Stimulated activated CD8-positive, alpha-beta memory T cell treated with anti-CD3 and anti-CD28 coated beads, Interleukin-4, amount 100 ng/mL, for 1 hour (primary cell): ENCODE measurements at places on chromosomes 2 and 18.

- DNase-seq = no peak
These were observed 6.3 kb downstream of the RNU4ATAC start for GRCh38 chr2:121536850-121537557.

DNA sequence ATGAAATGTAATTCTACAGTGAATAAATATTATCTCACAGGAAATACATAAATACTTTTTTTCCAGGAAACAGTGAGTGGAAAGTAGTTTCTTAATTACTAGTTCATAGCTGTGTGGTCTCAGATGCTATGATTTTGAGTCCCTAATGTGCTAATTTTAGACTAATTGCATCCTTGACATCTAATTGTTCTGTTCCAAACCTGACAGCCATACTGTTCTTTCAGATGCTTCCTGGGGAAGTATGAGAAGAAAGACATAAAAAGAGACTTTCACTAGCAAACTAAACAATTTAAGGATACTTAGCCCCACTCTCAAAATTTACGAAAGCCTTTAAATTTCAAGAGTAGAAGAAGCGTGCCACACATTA, 350.9 kb upstream of the CDH20 start:
- no peak for DNase-seq

- no peak for DNase-seq
These were observed 28.3 kb downstream of the BARD1 start for GRCh38 chr2:214781226-214781625.

DNA sequence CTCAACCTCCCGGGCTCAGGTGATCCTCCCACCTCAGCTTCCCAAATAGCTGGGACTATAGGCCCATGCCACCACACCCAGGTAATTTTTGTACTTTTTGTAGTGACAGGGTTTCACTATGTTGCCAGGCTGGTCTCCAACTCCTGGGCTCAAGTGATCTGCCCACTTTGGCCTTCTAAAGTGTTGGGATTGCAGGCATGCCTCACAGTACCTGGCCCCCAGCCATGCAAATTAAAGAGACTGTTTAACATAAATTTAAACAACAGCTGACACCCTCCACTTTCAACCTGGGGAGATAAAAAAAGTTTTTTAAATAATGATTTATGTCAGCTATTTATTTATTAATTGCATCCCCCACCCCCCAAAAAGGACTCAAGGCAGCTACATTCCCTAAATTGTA, 234.7 kb downstream of the CCDC178 start:
- no peak for DNase-seq

- no peak for DNase-seq
These were observed 83.5 kb upstream of the RAB12 start for GRCh38 chr18:8525692-8526091.

DNA sequence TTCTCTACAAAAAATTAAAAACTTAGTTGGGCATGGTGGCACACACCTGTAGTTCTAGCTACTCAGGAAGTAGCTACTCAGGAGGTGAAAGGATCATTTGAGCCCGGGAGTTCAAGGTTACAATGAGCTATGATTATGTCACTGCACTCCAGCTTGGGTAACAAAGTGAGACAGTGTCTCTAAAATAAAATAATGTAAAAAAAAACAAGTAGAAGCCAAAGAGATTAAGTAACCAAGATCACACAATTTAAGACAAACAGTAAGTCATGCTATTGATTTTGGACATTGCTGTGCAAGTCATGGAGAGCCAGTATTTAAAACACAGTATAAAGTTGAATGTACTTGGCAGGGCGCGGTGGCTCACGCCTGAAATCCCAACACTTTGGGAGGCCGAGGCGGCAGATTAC, 20.5 kb downstream of the ITSN2 start:
- no peak for DNase-seq

DNA sequence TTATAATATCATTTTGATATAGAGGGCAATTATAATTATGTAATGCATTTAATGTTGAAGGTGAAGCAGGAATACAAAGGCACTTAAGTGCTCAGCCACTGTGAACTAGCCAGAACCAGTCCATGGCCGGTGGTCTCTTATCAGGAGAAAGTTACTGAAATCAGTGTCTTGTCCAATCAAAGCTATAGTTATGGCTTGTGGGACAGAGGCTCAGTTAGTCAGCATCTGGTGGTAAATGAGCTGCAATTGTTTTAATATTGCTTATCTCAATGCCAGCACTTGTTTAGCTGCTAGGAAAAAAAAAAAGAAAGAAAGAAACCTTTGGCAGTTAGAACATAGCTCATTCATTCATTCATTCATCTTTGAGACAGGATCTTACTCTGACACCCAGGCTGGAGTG, 3.8 kb upstream of the ALS2 start:
- DNase-seq = no peak

- DNase-seq = no peak
These were observed 472.6 kb upstream of the CELF4 start for GRCh38 chr18:38038242-38038641.

- DNase-seq = no peak
These were observed 239.8 kb downstream of the SH3RF3 start for GRCh38 chr2:109368798-109369197.

- DNase-seq = no peak
These were observed 47.5 kb downstream of the SKA1 start for GRCh38 chr18:50422286-50422898.

- DNase-seq = no peak
These were observed 469.4 kb upstream of the SPRED2 start for GRCh38 chr2:65901756-65902155.

DNA sequence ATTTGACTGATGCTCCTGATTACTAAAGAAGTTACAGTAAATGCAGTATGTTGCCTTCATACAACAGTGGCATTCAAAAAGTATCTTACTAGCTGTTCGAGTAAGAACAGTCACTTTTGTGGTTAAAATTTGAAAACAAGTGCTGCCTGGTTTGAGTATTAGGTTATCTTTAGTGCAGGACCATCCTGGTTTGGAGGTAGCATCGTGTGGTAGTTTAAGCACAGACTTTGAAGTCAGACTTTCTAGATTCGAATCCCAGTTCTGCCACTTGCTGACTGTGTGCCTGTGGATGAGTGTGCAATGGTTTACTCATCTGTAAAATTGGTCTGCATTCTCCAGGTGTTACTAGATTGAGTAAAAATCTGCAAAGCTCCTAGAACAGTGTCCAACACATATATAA, 96.8 kb downstream of the SGPP2 start:
- DNase-seq = no peak

DNA sequence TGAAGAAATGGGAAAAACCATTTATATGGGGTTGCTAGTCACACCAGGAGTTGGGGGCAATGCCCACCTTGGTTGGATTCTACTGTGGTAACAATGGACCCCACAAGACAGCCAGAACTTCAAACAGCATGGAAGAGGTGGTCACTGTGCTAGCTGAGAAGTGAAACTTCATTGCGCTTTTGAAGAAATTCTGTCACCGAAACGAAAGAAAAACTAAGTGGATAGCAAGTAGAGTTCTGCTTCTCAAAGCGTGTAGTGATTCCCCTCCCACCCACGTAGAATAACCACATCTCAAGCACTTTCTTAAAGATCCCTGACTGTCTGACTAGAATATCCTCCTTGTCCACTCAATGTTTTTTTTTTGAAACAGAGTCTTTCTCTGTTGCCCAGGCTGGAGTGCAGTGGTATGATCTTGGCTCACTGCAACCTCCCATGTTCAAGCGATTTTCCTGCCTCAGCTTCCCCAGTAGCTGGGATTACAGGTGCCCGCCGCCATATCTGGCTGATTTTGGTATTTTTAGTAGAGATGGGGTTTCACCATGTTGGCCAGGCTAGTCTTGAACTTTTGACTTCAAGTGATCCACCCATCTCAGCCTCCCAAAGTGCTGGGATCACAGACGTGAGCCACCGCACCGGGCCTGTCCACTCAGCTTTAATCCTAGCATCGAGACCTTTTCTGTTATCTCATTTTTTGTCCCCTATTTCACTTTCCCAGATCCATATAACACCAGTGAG, 30.1 kb upstream of the CCL20 start:
- DNase-seq = no peak

DNA sequence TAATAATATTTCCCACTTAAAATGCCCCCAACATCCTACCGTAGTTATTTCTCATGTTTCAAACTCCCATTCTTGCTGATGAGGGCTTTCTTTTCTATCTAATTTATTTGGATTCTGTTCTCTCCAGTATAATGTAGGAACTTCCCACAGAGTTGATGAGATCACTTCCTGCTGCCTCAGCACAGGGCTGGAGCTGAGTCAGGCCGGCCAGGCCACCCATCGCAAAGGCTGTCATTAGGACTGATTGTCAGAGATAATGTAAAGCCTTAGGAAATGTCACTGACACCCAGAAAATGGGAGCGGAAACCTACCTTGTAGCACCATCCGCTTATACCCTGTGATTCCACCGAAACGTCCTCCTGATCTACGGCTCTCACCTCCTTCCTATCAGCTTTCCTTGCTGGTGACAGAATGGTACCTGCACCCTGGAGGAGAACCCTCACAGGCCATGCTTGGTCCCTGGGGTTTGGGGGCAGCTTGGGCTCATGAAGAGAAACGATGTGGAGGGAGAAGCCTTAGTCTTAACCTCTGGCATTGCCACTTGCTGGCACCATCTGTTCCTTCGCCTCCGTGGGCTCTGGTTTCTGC, 672.8 kb upstream of the ID2 start:
- no peak for DNase-seq

- DNase-seq = no peak
These were observed at the start of gene IL1RL1 for GRCh38 chr2:102310964-102311640. TSS of gene IL1RL1 (plus strand) at chr2:102311563. CDS start at chr2:102338265, 26,702 bp downstream.

DNA sequence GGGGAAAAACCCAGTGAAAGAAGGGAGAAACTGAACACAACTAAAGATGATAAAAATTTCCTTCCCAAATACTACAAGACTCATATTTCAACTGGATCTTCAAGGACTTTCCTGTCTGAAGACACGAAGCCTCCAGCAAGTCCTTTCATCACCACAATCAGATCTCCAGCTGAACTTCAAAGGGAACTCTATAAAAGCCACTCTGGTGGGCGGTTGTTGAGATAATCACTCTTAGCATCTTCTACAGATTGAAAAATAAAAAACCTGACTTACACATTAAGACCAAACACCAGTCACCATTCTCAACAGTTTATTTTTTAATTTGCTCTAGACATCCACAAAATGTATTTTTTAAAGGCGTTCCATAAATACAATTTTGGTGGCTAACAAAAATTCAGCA, 4.4 kb downstream of the REV1 start:
- DNase-seq = no peak

- DNase-seq = no peak
These were observed 272.6 kb upstream of the UBE2E3 start for GRCh38 chr2:180707884-180708205.

DNA sequence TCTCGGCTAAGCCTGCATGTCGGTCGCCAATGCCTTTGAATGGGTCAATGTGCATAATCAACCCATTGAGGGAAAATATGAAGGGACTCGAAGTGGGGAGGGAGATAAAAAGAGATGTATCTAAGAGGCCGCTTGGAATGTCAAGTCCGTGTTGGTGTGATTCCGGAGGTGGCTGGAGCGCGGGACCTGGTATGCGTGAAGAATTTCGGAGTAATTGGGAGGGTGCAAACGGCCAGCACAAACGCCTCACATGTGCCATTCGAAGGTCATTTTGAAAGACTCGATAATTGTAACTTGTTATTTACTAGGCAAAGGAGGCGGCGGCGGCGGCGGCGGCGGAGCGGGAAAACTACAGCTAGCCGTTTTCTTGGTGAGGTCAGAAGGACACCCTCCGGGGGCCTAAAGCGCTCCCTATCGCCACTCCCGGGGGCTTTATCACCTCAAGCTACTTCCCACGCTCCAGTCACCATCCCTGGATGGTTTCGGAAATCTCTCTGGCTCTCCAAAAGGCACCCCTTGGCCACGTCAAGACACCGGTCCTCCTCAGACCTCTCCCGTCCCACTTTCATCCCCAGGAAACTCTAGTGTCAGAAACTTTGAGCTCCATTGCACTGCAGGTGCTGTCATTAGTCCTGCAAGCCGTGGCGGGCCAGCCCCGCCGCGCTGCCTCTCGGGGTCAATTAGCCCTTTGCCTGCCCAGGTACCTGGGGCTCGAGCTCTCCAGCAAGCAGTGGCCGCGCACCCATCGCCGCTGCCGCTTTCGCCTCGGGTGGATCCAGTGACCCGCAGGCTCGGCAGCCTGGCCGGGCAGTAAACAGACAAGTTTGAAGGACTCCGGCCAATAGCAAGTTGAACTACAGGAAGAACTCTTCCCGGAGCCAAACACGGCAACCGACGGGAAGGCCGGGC, 1.5 kb downstream of the ERBB4 start:
- DNase-seq = no peak

GRCh38 chr2:181655519-181655918, 1.4 kb downstream of the CERKL start:
- no peak for DNase-seq

DNA sequence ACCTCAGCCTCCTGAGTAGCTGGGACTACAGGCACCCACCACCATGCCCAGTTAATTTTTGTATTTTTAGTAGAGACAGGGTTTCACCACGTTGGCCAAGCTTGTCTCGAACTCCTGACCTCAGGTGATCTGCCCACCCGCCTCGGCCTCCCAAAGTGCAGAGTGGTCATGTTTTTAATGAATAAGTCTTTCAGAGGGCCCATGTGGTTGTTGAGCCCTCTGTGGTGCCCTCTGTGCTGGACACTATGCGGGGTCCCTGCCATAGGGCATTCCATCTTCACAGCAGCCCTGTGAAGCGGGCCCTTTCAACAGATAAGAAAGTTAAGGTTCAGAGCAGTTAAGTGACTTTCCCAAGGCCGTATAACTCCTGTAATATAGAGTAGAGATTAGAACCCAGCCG, 25.9 kb downstream of the MYO7B start:
- DNase-seq = no peak

GRCh38 chr2:154589514-154589913, 109.0 kb upstream of the KCNJ3 start:
- DNase-seq = no peak

GRCh38 chr2:224613543-224614286, 28.6 kb upstream of the CUL3 start:
- no peak for DNase-seq

- DNase-seq = no peak
These were observed 19.3 kb downstream of the CLK1 start for GRCh38 chr2:200845194-200845593.
